ENCODE measurements at places on chromosomes 7 and 10. TPM values are rescaled to one million over a fixed set of nuclear protein-coding genes. Genes with fewer than 3 reads are reported as not detected.
A peak's percentile ranks its signal among the peaks of the same experiment; 100 is the strongest.

DNA sequence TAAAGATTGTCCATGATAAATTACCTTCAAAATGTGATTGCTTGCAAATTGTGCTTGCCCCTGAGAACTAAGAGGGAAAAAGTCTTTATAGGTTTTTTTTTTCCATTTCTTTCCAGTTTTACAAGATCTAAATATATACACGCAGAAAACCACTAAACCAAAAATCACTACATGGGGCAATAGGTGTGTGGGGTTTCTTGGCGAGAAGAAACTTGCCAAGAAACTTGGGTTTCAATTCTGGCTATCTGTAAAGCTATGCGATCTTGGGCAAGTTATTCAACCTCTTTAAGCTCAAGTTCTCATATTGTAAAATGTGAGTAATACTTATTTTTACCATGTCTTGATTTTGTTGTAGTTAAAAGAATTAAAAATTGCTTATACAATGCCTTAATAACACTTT lies 17.0 kb downstream of the CUBN start:
- DNase-seq: no peak

Gene AGBL3
- 2.2 TPM for total RNA-seq

GRCh38 chr7:75945297-75946168 lies 30.6 kb downstream of the POR start:
- DNase-seq: no peak

- DNase-seq: no peak
Observed at GRCh38 chr7:135845415-135846075, 96.9 kb upstream of the FAM180A start.

Gene NSMCE4A
- 59.0 TPM for total RNA-seq

GRCh38 chr7:112908086-112908485 lies 117.9 kb upstream of the TMEM168 start:
- DNase-seq: no peak

DNA sequence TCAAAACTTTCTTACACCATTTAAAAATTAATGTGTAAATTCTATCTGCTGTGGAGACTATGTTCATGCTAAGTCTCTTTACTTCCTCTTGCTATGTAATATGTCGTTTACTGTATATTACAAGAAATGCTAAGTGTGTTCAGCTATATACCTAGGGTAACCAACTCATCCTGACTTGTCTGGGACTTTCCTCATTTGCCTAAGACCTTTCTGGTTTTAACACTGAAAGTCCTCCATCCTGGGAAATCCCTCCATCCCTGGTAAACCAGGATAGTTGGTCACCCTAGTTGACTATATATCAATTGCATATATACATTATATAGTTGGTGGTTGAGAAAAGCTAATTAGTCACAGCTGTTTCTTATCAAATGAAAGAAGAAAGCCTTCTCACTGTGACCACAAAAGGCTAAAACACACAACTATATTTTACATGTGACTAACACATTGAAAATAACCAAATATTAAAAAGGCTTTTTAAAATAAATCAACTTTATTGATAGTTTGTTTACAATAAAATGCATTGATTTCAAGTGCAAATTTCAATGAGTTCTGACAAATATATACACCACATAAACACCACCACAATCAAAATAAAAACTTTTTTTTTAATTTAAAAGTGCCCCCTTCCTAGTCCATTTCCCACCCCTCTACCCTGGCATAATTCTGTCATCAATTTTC lies 167.7 kb upstream of the INHBA start:
- peak; percentile 79 for DNase-seq

- no peak for DNase-seq
Observed at GRCh38 chr10:79452174-79452611, 6.8 kb upstream of the ZCCHC24 start.

GRCh38 chr7:84182301-84182700 lies 12.3 kb downstream of the SEMA3A start:
- no peak for DNase-seq

DNA sequence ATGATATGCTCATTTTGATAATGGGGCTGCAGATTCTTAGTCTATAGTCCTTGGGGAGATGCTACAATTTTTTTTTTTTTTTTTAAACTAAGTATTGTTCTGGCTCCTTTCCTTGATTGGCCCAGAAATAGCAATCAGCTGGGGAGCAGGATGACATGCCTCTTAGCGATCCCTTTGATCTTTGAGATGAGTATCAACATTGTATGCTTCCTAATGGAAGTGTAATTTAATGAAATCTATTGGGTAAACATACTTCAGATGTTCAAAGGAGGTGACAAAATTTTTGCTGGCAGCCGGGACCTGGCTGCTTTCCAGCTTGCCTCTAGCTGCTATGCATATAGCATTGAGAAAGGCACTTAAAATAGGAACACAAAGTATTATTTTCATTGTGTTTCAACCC lies 43.5 kb downstream of the VTI1A start:
- no peak for DNase-seq

Gene SFRP4
- total RNA-seq: not detected

Gene GNG11
- total RNA-seq: not detected

Gene ADGRA1
- total RNA-seq: not detected

DNA sequence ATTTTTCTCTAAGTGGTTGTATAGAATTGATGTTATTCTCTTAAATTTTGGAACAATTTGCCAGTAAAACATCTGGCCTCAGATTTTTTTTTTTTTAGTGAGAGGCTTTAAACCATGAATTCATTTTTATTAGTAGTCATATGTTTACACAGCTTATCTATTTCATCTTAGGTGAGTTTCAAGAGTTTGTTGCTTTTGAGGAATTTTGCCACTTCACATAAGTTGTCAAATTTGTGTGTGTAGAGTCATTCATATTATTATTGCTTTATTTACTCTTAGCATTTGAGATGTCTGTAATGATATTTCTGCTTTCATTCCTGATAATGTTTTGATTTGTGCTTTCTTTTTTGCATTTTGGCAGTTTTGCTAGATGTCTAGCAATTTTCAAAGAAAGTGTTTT lies 132.1 kb downstream of the CCSER2 start:
- no peak for DNase-seq

DNA sequence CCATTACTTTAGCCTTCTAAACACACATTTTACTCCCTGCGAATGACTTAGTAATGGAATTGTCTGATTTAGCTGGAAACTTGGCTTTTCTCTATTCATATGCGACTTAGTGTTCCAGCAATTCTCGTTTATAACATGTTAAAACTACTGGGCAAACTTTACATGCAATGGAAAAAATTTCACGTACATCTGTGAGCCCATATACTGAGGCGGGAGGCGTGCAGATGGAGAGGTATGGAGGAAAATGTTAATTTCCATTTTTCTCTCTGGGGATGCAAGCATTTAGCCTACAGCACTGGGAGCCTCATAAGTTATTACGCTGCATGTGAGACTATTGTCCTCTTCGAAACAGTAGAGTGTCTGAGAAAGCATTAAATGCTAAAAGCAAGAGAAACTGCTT lies 591.5 kb upstream of the ANKRD30A start:
- no peak for DNase-seq
